ENCODE measurements at places on chromosomes 4 and X.

DNA sequence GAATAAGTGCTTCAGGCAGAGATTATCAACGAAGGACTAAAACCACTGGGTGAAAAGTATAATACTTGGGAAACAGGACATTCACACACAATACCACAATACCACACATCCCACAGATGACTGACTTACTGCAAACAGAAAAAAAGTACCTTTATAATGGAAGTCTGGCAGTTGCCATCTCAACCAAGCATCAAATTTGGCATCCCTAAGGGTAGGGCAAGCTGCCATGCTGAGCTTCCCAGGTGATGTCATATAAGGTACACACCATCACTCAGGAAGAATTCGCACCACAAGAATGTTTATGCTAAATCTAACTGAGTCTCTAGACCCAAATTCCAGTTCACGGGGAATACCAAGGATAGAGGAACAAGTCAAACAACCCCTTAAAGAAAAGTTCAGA, 9.1 kb downstream of the QDPR start:
- DNase-seq = no peak

DNA sequence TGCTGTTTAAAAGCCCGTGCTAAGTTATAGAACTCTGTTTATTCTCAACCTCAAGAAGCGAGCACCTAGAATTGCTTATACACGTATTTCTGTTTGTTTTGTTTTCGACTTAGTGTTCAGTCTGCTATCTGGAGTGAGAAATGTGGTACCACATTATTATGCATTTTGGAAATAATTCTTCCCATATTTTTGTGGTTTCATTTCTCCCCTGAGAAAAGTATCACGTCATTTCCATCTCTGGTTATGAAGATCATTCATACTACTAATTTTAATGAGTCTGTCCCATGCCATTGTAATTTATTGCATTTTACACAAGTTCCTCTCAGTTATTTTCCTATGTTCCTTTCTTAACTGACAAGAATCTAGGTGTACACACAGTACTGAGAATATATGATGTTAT, 186.0 kb downstream of the DCHS2 start:
- no peak for DNase-seq

- DNase-seq = peak; percentile 30
Measured at GRCh38 chr4:82984459-82984858, 26.2 kb downstream of the LIN54 start.

- DNase-seq = no peak
Measured at GRCh38 chr4:16764622-16765021, 133.8 kb downstream of the LDB2 start.

GRCh38 chrX:10099411-10099810, 57.4 kb upstream of the CLCN4 start:
- no peak for DNase-seq

- peak; percentile 13 for DNase-seq
Measured at GRCh38 chrX:152912106-152912505, 14.2 kb downstream of the ZNF185 start.

DNA sequence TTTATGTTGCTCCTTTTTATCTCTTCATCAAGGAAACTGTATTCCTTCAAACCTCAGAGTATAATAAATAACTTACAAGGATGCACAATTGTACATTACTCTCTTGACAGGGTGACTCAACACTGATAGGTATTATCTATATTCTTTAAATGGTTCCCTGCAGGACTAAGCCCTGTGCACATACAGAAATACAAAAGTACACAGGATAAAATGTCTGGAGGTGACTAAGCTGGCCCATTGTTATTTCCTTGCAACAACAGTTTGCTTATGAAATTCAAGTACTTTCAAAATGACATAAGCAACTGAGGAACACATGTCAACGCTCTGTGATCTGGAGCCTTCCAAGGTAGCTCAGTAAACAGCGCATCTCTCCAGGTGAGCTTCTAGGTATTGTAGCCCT, 83.8 kb upstream of the RPL34 start:
- no peak for DNase-seq

- no peak for DNase-seq
Measured at GRCh38 chr4:6939761-6940743, 30.4 kb downstream of the TBC1D14 start.

DNA sequence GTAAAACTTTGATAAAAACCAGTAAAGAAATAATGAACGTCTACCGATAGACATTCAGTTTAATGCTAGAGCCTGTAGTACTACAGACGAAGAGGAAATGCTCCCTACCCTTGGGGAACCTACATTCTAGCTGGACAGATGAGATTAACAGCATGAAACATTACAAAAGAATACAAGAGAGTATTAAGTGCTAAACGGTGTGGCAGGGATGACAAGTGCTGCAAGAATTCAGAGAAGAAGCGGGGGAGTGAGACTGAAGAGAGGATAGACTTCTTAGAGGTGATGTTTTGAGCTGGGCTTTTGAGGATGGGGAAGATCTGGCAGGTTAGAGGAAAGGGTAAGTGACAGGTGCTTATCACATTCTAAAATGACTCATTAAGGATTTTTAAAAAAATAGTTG, 52.6 kb upstream of the ESX1 start:
- no peak for DNase-seq

- no peak for DNase-seq
Measured at GRCh38 chrX:42399632-42400024, 378.3 kb downstream of the PPP1R2C start.

DNA sequence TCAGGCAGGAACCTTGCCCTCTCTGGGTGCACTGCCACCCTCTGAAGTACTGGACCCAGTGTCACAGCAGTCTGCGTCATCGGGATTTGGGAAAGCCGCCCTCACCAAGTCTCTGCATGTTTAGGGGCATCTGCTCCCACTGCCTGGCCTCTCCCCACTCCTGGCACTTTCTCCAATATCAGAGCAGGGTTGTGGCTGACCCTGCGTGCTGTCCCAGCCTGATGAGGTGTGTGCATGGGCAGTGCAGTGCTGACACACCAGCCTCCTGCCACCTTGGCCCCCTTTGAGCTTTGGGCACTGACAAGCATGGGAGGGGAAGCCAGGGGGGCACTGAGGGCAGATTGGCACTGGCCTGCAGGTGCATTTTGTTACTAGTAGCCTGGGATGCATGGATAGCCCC, 652.5 kb downstream of the GABRG1 start:
- DNase-seq = no peak

- no peak for DNase-seq
Measured at GRCh38 chrX:40154853-40155588, 57.3 kb upstream of the BCOR start.

DNA sequence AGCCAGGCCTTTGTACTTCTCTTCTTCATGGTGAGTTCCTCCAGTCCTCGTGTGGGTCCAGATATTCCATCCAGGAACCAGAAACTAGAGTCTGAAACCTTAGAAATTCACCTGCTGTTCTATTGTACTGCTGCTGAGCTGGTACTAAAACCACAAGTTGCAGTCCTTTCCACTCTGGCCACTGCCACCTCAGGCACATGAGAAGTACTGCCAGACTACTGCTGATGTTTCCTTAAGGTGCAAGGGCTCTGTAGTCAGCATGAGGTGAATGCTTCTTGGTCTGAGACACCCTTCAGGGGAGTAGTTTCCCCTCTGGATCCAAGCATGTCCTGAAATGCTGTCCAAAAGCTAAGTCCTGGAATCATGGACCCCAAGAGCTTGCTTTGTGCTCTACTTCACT, 399.6 kb upstream of the CT83 start:
- DNase-seq = no peak

DNA sequence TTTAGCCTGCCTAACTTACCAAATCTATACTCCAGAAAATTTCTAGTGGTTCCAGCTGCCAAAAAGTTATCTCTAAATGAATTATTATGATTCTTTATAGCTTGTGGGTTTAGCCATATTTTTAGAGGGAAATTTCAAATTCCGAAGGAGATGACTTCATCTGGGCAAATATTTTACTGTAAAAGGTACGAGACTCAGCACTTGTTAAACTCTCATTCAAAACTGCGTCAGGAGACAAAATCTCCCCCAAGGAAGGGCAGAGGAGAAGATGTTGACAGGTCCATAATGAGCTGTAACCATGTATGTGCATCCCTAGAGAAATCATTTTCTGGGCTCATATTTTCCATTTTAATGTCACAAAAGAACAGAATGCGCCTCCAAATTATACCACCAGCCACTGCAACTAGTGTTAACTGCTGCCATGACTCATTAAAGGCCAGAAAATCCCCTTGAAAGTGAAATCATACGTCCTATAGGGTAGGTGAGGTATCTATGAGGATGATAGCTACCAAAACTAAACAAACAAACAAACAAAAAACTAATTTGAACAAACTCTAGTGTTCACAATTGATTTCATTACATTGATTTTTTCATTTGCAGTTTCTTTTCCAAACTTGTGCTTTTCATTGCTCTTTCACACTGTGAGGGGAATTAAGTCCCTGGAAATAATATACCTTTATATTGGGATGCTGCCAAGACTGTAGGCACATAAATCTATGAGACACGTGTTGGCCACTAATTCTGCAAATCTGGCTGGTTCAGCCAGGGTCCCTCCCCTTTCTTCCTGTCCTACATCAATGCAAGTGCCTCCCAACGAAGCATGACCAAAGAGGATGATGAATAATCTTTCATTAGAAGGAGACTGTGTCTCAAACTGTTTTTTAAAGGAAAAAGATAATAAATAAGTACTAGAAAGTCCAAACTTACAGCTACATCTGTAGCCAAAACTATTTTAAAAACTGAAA, 85.8 kb downstream of the ARHGAP6 start:
- DNase-seq = no peak

- DNase-seq = no peak
Measured at GRCh38 chr4:41318839-41319530, 62.3 kb downstream of the UCHL1 start.

DNA sequence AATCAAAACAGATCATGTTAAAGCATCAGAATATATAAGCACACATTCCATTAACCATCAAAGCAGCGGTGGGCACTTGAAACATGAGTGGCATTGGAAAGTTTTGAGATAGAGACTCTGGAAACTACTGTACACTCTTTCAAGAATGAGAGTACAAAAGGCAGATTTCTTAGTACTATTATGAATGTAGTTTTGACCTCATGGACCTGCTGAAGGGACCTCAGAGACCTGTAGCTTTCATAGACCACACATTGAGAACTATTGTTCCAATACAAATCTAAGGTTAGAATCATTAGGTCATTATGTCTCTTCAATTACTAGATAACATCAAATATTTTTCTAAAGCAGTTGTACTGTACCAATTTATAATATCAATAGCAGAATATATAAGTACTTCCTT, 283.6 kb downstream of the RPA4 start:
- no peak for DNase-seq

GRCh38 chr4:84708406-84709135, 125.6 kb downstream of the CDS1 start:
- no peak for DNase-seq

GRCh38 chr4:176910646-176911045, 117.9 kb upstream of the VEGFC start:
- no peak for DNase-seq

GRCh38 chr4:23932901-23933308, 43.1 kb upstream of the PPARGC1A start:
- DNase-seq = no peak

- no peak for DNase-seq
Measured at GRCh38 chrX:81996166-81996565, 794.3 kb downstream of the SH3BGRL start.

GRCh38 chr4:176902710-176903323, 110.1 kb upstream of the VEGFC start:
- no peak for DNase-seq

DNA sequence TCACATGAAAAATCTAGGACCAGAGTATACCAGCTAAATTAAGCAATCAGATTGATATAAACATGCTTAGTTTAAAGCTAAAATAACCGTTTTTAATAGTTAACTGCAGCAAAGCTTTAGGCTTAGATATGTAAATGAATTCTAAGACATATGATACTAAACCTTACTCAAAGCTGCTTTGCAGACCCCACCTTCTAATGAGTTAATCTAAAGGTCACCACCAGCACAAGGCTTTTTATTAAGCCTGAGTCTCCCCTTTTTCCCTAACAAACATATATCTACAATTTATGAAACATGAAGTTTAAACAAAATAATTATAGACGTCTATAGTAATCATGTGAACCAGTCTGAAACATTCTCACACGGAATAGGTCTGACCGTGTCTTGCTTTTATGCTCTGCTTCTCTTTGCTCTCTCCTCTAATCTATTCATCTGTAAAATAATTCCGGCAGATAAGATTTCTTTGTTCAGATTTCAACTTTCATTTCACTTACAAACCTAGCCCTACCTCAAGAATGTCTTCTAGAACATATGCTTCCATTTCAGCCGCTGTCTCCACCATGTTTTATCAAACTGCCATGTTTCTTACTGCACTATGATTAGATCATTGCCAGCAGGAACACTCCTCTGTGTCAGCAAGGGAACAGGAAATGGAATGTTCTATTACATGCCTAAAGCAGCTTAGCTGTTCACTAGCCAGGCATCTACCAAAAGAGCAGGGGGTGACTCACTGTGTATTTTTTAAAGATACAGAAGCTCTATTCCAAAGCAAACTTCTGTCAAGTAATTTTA, 35.9 kb downstream of the ANKRD17 start:
- DNase-seq = peak; percentile 48

GRCh38 chr4:86357608-86358007, 2.2 kb downstream of the MAPK10 start:
- no peak for DNase-seq

DNA sequence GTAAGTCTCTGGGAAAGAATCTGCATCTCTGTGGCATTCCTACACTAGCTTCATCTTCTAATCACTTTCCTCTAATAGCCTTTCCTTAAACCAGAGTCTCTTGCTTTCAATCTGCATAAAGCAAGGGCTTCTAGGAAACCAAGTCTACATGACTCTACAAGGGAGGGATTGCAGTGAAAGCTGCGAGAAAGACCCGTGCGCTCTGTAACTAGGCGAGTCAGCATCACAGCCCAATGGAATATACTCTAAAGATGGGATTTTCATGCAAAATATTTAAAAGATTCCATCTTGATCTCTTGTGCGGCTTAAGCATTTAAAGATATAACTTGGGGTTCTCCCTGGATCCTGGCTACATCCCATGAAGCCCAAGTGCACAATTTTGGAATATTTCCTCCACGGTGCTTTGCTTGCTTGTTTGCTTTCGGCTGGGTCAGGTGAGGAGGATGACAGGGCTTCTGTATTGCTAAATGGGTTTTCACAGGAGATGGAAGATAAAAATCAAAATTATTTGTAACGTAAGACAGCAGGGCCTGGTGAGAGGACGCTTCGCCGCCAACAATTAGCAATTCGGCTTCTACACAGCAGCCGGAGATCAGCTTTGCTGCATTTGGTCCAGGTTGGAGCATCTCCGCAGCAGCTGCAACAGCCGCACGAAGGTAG, 687 bp upstream of the GRIA2 start:
- DNase-seq = no peak

GRCh38 chr4:141635736-141636081, 674 bp upstream of the IL15 start:
- DNase-seq = no peak

- no peak for DNase-seq
Measured at GRCh38 chr4:2671267-2671895, 84.8 kb downstream of the TNIP2 start.

- DNase-seq = no peak
Measured at GRCh38 chrX:154660541-154660940, 7.2 kb upstream of the CTAG2 start.

- DNase-seq = no peak
Measured at GRCh38 chr4:41475402-41475801, 62.6 kb upstream of the LIMCH1 start.

Data from activated CD4-positive, alpha-beta T cell treated with anti-CD3 and anti-CD28 coated beads for 48 hours (primary cell).